ENCODE measurements at places on chromosomes 1 and 21.

DNA sequence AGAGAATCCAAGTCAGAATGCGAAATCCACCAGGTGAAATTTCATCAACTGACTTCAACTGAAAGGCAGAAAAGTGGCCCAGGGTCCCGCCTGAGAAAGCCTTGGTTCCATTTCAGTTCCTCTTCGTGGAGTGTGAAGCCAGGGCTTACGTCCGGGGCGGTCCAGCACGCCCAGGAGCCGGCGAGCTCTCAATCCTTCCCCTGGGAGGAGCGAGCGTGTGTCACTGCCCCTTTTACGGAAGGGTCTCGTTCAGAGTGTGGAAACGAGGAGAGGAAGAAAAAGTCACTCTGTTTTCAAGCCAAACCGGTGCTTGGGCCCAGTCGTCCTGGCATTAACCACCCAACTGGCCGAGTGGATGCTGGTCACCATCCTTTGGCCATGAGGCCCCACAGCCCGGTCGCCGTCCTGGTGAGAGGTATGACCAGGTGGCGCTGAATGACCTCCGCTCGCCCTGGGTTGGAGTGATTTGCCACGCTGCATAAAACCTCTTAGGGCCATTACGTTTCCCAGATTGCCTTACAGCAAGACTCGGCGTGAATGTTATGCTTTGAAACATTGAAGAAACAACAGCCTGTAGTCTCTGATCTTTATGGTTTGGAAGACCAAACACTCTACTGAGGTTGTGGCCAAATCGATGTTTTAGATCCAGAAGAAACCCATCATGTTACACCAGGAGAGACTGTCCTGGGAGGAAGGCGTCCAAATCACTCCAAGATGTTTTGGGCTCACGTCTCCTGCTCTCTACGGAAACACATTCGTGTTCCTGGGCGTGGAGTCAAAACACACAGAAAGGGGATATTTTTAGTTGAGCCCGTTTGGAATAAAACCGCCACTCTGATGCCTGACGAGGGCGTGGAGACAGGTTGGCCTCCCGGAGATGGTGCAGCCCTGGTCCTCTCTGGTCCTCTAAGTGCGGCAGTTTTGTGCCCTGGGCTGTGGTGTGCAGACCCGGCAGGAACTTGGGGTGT, 93.6 kb upstream of the ACTRT2 start:
- no peak for DNase-seq

GRCh38 chr1:2981981-2982614, 39.2 kb upstream of the ACTRT2 start:
- peak; percentile 12 for DNase-seq

GRCh38 chr1:85494074-85494903, 29.3 kb upstream of the DDAH1 start:
- no peak for DNase-seq

- DNase-seq, result no peak
These were observed 296.1 kb downstream of the HHIPL2 start for GRCh38 chr1:222251847-222252246.

DNA sequence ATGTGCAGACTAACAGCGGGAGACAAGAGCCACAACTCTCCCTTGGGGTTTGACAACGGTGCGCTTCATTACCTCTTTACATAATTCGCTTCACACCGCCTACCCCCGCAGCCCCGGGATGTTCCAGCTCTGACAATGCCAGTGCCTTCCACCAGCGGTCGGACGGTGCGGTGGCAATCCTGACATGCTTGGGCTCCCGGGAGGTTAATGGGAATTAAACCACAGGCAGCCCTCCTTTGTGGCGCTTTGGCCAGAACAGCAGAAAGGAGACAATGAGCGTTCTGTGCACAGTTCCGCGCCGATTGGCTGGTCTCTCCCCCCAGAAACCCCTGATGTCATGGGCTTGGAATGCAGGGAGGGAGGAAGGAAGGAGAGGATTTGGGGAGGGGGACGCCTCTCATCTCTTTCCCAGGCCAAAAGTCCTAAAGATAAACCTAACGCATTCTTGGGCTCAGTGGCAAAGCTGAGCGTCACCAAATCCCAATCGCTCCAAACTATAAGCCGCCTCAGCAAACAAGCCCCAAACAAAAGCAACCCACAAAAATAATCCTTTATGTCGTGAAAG, 1.3 kb downstream of the CNN3 start:
- peak; percentile 61 for DNase-seq

Data from left colon (tissue), 2 donors.